ENCODE measurements at places on chromosomes 6 and 20.
A peak's percentile ranks its signal among the peaks of the same experiment; 100 is the strongest.

- no peaks in the 10 kb centered on the region for H3K36me3 ChIP-seq
- H3K27me3 ChIP-seq: no peaks in the 10 kb centered on the region
- no peaks in the 10 kb centered on the region for H3K4me1 ChIP-seq
These were observed 155.7 kb upstream of the SASH1 start for GRCh38 chr6:148186916-148187315.

GRCh38 chr6:142387997-142388815, 86.4 kb downstream of the ADGRG6 start:
- H3K4me3 ChIP-seq: no peak overlapping the region
- H3K4me1 ChIP-seq: no peaks in the 10 kb centered on the region

- H3K4me3 ChIP-seq: no peak overlapping the region
- H3K4me1 ChIP-seq: no peaks in the 10 kb centered on the region
- H3K27me3 ChIP-seq: no peaks in the 10 kb centered on the region
- H3K36me3 ChIP-seq: no peaks in the 10 kb centered on the region
- no peak for DNase-seq
These were observed 2.4 kb downstream of the LRRN4 start for GRCh38 chr20:6051505-6051904.

- no peak overlapping the region for H3K4me3 ChIP-seq
- H3K27me3 ChIP-seq: no peaks in the 10 kb centered on the region
- no peaks in the 10 kb centered on the region for H3K4me1 ChIP-seq
- H3K36me3 ChIP-seq: no peaks in the 10 kb centered on the region
- DNase-seq: no peak
These were observed 16.9 kb downstream of the FUT9 start for GRCh38 chr6:96032661-96033060.

GRCh38 chr6:53062169-53062539, 3.0 kb upstream of the FBXO9 start:
- peaks cover 56% of the 10 kb centered on the region for H3K4me1 ChIP-seq
- no peaks in the 10 kb centered on the region for H3K36me3 ChIP-seq
- no peaks in the 10 kb centered on the region for H3K27me3 ChIP-seq
- no peak overlapping the region for H3K27ac ChIP-seq
- H3K4me3 ChIP-seq: peak overlapping the region; percentile 75

DNA sequence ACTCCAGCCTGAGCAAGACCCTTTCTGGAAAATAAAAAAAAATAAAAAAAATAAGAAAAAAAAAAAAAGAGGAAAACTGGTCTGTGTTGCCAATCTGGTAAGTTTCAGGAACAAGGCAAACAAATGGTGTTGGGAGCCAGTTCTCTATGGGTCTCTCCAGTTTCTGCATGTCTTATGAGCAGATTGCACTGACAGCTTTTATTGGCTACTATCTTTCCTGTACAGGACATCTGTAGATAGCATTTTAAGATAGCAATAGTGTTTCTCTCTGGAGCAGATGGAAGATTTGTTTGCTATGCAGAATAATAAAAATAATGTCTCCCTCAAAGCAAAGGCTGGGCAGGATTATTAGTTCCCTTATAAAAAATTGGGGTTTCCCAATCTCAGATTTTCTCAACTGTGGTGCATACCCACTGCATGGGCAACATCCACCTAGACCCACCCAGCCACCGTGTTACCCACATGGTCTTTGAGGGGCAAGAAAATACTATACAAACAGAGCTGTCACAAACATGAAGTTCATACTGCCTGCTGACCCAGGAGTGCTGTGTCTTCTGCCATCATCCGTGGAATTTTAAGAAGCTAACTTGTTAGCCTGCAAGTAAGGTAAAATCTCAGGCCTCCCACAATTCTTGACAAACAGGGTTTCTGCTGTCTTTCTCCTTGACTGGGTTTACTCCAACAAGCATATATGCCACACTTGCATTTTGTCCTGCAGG, 9.5 kb downstream of the GMDS start:
- no peak overlapping the region for H3K4me3 ChIP-seq
- H3K36me3 ChIP-seq: no peaks in the 10 kb centered on the region
- no peak overlapping the region for H3K27ac ChIP-seq
- H3K4me1 ChIP-seq: no peaks in the 10 kb centered on the region

DNA sequence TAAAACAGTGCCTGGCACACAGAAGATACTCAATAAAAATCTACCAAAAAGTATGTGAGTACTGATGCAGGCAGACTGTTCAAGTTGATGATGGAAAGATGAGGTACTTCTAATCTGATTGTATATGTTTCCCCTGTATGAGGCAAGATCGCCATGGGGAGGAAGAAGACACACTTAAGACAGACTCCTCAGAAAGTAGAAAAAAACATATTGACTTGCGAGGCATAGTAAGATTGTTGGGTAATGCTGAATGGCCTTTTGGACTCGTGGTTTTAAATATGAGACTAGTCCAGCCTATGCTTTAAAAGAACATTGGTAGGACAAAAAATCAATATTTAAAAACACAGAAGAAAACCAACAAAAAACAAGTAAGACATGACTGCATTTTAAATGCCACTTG, 72.6 kb downstream of the SHPRH start:
- H3K4me3 ChIP-seq: no peak overlapping the region
- peaks cover 10% of the 10 kb centered on the region for H3K36me3 ChIP-seq
- no peak overlapping the region for H3K27ac ChIP-seq
- H3K4me1 ChIP-seq: no peaks in the 10 kb centered on the region
- DNase-seq: no peak

DNA sequence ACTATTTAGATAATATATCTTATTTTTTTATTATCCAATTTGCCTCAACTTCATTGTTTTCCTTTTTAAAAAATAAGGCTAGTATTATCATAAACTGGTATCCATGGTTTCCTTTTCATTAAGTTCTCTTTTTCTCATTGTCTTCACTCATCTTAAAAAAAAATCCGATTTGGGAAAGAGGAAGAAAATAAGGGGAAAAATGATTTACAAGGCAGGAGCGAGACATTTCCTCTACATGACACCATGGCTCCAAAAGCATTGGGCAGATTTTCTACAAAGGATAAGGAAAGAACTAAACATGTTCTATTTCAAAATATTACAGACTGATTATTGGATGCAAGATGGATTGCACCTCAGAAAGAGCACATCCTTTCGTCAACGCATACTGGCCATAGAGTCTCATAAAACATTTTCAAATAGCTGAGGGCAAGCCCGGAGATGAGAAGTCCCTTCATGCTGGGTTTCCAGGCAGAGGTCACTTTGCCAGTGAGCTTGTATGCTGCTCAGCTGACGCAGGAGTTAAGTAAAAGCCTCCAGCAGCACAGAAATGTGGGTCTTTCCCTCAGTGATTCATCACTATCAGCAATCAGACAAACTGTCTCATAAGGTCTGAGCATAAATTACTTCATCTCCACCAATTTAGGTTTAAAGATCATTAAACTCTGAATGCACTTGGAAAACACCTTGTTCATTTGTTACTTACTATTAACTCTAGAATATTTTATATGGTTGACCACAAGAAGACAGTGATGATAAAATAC, 129.0 kb upstream of the TNFAIP3 start:
- no peaks in the 10 kb centered on the region for H3K27me3 ChIP-seq
- DNase-seq: no peak
- no peak overlapping the region for H3K27ac ChIP-seq
- no peak overlapping the region for H3K4me3 ChIP-seq
- H3K4me1 ChIP-seq: peaks cover 8% of the 10 kb centered on the region
- no peaks in the 10 kb centered on the region for H3K36me3 ChIP-seq

DNA sequence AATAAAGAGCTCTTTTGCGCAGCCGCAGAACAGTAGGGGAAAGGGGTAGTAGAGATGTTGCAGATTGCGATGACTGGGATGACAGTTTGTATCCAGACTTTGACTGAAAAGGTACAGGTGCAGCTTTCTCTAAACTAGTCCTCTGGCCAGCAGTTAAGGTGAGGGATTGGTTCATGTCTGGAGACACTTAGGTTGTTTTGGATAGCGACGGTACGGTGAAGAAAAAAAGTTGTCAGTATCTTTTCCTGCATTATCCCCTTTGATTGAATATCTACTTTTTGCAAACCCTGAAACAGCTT, 537 bp downstream of the PRR3 start:
- H3K27me3 ChIP-seq: no peaks in the 10 kb centered on the region
- no peak for DNase-seq
- H3K27ac ChIP-seq: peak overlapping the region; percentile 98
- peaks cover 25% of the 10 kb centered on the region for H3K36me3 ChIP-seq

- H3K4me3 ChIP-seq: no peak overlapping the region
- no peaks in the 10 kb centered on the region for H3K4me1 ChIP-seq
- H3K36me3 ChIP-seq: no peaks in the 10 kb centered on the region
- DNase-seq: no peak
- no peaks in the 10 kb centered on the region for H3K27me3 ChIP-seq
These were observed 127.6 kb upstream of the PMEPA1 start for GRCh38 chr20:57837208-57838035.

DNA sequence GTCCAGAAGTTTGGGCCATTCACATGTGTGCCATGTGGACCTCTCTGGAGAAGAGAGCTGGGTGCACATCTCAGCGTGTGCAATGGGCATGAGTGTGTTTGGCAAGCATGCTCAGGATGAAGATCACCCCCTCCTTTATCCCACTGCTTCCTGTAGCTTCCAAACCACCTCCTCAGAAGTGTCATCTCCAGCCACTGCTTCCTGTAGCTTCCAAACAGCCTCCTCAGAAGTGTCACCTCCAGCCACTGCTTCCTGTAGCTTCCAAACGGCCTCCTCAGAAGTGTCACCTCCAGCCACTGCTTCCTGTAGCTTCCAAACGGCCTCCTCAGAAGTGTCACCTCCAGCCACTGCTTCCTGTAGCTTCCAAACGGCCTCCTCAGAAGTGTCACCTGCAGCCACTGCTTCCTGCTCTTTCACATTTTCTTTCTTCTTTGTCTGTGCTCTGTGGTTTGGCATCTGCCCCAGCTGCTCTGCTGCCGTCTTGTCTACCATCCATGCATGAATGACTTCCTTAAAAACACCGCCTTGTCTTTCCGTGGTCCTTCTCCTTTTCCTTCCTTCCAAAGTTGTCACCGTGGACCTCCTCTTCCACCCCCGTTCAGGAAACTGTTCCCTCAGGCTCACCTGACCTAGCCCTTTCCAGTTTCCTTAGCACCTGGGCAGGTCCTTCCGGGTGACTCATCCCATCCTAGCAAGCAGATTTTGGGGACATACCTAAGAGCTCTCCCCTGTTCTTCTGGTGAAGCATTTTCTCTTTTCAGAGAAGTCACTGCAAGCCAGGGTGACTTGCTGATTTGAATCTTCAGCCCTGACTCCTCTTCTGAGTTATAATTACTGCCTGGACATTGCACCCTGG, 43.5 kb upstream of the TIAM2 start:
- DNase-seq: no peak
- H3K4me1 ChIP-seq: peaks cover 24% of the 10 kb centered on the region
- H3K27me3 ChIP-seq: no peaks in the 10 kb centered on the region
- peak overlapping the region; percentile 33 for H3K27ac ChIP-seq

- no peaks in the 10 kb centered on the region for H3K4me1 ChIP-seq
- H3K36me3 ChIP-seq: no peaks in the 10 kb centered on the region
- H3K27me3 ChIP-seq: no peaks in the 10 kb centered on the region
- no peak overlapping the region for H3K4me3 ChIP-seq
- DNase-seq: no peak
These were observed 76.9 kb upstream of the TSHZ2 start for GRCh38 chr20:52895235-52895634.

GRCh38 chr6:43180985-43181384, 1.0 kb upstream of the CUL9 start:
- no peak for DNase-seq
- H3K4me3 ChIP-seq: no peak overlapping the region
- peaks cover 21% of the 10 kb centered on the region for H3K36me3 ChIP-seq
- peak overlapping the region; percentile 70 for H3K27ac ChIP-seq
- H3K27me3 ChIP-seq: no peaks in the 10 kb centered on the region
- H3K4me1 ChIP-seq: peaks cover 45% of the 10 kb centered on the region
